Anterior cingulate cortex (tissue), 58 donors: ENCODE measurements at places on chromosomes 11 and 22.
A peak's percentile ranks its signal among the peaks of the same experiment; 100 is the strongest.

DNA sequence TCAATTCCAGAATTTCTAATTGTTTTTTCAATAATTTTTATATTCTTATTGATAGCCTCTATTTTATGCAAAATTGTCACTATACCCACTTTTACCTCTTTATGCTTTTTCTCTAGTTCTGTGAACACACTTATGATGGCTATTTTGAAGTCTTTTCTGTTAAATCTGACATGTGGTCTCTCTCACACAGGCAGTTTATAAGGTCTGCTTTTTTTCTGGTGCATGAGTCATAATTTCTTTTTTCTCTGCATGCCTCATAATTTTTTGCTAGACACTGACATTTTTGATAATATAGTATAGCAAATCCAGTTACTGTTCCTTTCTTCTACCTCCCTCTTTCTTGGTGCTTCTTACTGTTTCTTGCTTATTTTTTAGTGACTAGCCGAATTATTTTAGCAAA, 36.0 kb downstream of the ZBTB44 start:
- no peak for DNase-seq

DNA sequence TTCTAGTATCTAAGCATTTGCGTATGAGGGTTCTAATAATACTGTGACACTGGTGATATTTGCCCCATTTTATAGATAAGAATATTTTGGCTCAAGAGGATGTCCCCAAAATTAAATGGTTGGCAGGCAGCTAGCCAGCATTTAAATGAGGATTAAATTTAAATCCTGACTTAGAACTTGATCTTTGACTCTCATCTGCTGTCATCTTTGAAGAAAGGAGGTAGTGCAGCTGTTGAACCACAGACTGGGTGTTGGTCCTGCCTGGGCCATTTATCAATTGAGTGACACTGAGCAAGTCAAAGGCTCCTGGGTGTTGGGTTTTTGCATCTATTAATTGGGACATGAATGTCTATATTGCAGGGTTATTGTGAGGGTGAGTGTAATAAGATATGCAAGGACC, 112.3 kb downstream of the INSC start:
- DNase-seq: no peak

DNA sequence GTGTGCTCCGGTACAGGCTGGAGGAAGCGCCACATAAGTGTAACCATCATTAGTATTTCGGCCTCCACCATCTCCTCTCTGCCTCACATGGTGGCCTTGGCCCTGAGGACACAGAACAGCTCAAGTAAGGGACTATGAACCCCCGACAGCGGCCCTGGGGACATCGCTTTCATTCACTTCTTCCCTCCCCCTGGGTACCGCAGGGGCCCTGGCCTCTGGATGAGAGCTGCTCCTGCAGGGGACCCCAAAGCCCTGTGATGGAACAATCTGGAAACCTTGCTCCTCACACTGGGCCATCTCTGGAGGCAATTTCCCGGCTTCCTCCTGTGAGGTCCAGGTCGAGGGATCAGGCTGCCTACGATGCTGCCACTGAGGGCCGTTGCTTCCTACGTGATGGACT, 565.5 kb downstream of the BRD1 start:
- DNase-seq: no peak

GRCh38 chr11:112513417-112513816, 252.8 kb upstream of the PLET1 start:
- DNase-seq: no peak

GRCh38 chr22:20509344-20510047, 2.1 kb downstream of the MED15 start:
- DNase-seq: peak; percentile 6

DNA sequence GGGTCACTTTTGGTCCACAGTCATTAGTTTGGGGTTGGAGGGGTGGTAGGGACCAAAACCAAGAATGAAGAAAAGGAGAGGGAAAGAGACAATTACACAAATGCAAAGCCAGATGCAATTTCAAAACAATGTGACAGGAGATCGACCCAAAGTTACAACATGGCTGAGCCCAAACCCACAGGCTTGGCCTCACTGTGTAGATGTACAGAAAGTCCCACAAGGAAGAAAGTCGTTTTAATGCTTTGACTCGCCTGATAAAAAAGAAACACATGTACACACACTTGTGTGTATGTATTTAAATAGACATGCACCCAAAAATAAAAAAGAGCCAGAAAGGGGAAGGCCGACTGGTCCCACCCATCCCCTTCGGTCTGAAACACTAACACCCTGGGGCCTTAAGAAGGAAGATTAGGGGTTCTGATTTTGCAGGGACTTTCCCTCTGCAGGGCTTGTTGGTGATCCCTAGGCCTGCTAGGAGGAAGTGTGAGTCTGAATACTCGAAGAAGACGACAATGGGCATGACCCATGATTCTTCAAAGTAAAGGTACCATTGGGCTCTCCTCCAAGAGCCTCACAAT, 104.1 kb downstream of the ETS1 start:
- no peak for DNase-seq

DNA sequence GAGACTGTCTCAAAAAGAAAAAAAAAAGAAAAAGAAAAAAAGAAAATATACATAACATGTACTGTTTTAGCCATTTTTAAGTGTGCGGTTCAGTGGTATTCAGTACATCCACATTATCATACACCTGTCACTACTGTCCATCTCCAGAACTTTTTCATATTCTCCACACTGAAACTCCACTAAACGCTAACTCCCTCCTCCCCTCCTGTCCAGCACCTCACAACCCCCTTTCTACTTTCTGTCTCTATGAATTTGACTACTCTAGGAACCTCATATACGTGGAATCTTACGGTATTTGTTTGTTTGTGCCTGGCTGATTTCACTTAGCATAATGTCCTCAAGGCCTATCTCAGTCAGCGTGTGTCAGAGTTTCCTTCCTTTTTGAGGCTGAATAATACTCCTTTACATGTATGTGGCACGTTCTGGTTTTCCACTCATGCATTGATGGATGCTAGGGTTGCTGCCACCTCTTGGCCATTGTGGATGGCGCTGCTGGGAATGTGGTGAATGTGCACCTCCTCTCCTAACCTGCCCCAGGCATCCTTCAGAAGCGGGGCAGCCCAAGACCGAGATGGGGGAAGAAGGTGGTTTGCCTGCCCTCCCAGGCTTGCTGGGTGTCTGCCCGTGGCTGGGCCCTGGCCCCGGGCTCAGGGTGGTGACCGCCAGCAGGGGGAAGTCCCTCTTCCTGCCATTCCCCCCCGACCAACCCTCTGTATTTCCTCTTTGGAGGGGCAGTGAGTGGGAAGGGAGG, 60.5 kb downstream of the BCR start:
- DNase-seq: no peak

DNA sequence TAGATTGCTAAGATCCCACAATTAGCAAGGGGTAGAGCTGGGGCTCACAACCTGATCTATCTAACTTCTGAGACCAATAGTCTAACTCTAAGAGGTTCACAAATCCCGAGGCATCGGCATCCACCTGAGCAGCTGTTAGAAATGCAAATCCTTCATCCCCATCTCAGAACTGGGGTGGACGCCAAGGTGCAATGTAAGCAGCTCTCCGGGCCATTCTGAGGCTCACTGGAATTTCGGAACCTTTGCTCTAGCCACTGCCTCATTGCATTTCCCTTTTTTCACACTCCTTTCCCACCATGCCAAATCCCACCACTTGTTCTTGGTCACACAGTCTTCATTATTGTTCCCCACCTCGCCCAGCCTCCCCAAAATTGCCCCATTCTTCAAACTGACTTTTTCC, 29.8 kb downstream of the MAML2 start:
- no peak for DNase-seq

GRCh38 chr11:36009473-36009872, 65.6 kb downstream of the LDLRAD3 start:
- no peak for DNase-seq

DNA sequence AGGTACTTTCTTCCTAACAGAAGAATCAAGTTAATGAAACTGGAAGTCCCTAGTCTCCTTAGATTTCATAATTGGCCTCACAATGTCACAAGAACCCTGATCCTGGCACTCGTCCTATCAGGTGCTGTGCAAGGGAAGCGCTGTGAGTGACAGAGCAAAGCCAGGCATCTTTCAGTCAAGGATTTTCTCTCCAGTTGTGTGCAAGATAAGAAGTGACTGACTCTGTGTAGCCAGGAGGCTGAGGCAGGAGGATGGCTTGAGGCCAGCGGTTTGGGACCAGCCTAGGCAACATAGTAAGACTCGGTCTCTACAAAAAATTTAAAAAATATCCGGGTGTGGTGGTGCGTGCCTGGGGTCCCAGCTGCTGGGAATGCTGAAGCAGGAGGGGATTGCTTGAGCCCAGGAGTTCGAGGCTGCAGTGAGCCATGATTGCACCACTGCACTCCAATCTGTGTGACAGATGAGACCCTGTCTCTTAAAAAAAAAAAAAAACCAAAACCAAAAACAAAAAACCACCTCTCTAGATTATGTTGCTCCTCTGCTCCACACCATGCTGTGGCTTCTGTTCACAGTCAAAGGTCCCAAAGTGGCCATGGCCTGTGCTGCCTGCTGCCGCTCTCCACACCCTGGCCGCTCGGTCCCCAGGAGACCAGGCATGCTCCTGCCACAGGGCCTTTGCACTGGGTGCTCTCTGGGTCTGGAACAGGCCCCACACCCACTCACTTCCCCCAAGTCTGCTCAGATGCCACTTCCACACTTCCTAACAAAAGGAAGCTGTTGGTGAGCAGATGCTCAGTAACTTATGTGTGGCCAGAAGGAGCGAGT, 54.2 kb upstream of the CLDN5 start:
- no peak for DNase-seq

DNA sequence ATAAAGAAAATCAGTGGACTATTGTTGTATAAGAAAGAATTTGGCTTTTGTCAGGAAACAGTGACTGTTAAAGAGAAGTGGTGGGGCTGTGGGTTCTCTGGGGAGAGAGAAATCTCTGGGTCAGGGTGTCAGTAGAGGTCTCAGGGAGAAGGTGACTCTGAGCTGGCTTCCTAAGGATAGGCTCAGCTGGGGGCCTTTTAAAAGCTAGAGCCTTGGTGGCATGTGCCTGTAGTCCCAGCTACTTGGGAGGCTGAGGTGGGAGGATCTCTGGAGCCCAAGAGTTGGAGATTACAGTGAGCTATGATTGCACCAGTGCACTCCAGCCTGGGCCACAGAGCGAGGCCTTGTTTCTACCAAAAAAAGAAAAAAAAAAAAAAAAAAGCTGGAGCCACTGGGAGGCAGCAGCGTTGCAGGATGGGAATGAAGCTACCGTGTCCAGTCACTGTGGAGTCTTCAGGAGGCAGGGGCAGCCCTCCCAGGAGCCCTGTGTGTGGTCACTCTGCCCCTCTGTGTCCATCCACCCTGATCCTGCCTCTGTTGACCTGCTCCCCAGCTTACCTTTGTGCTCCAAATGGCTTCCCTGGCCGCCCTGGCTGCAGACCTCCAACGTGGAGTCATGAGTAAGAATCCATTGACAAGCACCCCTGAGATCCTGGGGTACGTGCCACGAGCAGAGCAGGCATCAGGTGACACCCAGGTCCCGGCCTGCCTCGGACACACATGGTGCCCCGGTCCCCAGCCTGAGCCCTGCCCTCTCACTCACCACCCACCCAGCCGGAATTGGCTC, 5.4 kb upstream of the MIF start:
- peak; percentile 19 for DNase-seq

- no peak for DNase-seq
Observed at GRCh38 chr11:72759468-72759985, 7.3 kb upstream of the ARAP1 start.

DNA sequence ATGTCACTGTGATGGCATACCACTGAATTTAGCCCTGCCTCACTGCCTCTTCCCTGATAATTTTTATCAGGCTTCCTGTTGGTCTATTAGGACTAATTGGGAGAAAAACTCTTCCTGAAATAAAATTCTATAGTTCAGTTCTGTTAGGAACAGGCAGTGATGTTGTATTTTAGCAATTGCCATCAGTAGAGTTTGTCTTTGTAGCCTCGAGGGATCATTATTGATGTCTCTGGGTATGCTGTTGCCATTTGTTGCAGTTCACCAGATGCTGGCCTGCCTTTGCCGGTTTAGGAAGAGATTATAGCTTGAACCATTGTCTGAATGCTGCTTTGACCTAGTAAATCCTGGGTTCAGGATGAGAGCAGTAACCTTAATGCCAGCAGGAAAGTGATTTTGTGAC, 41.0 kb downstream of the KDM2A start:
- DNase-seq: no peak

DNA sequence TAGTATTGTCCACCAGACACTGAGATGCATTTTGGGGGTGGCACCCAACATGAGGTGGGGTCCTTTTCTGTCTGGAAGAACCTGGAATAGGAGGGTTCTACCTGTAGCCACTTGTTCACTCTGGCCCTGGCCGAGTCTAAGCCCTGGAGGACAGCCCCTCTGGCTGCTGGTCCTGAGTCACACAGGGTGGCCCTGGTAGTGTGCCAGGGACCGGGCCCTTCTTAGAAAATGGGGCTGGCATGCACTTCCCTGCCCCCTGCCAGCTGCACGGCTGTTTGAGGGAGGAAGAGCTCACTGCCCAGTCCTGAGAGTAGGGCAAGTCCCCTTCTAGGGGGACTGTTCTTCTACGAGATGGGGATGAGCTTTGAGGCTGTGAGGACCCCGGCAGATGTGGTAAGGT, 2.2 kb downstream of the PLCB3 start:
- DNase-seq: no peak

DNA sequence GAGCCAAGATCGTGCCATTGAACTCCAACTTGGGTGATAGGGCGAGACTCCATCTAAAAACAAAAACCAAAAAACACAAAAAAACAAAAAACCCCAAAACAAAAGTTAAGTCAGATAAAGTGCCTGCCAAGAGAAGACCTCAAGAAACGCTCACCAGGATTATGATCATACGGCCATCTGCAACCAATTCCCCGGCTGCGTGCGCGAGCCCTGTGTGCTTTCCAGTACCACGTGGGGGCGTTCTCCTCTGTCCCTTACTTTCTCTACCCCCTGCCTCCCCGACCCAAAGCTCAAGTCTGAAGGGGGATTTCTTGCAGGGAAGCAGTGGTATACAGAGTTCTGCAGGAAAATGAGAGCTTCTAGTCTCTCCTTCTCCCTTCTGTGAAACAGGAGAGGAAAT, 10.5 kb upstream of the RPS19BP1 start:
- no peak for DNase-seq

DNA sequence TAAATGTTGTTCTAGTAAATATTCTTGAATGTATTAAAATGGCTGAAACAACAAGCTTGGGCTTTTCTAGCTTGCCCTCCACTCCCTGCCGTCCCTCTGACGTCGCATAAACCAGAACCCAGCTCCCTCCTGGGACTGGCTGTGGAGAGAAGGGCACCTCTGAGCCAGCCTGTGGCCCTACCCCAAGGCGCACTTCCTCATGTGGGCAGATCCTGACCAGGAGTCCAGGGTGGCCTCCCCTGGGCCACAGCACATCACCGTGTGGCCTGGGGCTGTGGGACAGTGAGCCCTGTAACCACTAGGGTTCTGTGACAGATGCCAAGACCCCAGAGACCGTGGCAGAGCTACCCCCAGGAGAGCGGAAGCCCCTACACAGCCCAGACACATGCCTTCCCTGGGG, 10.2 kb upstream of the ADORA2A start:
- DNase-seq: no peak
